ENCODE measurements at places on chromosomes 5 and 9.

DNA sequence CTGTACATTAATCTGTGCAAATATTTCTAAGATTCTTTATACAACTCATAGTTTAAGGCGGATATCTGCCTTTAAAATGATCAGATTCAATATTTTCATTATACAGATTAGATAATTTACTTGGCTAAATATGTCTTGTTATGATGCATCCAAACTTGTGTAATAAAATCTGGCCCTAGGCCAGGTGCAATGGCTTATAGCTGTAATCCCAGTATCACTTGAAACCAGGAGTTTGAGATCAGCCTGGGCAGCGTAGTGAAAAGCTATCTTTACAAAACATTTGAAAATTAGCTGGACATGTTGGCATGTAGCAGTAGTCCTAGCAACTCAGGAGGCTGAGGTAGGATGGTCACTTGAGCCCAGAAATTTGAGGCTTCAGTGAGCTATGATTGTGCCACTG lies 2002.2 kb upstream of the ACO1 start:
- no peak for DNase-seq

DNA sequence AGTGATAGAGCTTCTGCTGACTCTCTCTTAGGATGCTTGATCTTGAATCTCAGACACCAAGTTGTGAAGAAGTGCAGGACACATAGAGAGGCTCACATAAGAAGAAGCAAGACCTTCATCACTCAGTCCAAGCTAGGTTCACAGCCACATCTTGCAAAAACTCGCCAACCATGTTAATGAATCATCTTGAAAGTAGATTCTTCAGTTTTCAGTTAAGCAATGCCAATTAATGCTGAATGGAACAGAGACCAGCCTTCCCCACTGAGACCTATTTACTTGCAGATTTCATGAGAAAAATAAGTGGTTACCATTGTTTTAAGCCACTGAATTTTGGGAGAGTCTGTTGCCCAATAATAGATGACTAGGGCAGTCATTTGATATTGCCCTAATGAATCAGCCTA lies 217.7 kb upstream of the EDIL3 start:
- no peak for DNase-seq

DNA sequence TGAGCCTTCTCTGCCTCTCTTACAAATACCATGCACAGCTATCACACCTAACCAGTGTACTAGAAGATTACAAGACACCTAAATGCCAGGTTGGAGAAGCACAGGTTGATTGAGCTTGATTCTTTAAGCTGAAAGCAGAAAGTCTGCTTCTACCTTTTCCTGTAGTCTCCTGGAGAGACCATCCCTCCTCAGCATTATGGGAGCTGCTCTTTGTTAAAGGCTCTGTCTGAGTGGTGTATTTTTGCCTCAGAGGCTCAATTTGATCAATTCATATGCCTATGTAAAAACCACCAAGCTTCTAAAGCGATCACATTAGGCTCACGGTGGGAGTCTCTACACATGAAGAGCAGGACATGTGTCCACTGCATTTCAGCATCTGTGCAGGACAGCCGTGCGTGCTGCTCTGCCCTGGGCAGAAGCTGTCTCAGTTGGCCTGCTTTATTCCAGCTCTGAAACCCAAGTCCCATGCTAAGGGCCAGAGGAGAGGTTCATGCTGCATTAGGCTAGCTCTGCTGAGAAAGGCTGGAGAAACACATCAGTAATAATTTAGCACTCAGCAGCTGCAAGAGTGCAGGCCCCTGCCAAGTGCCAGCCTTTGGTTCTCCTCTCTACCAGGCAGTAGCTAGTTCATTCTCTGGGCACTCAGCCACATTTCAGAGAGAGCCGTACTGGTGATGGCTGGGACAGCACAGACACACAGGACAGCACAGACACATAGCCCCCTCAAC lies 41.7 kb downstream of the TMEM167A start:
- no peak for DNase-seq

DNA sequence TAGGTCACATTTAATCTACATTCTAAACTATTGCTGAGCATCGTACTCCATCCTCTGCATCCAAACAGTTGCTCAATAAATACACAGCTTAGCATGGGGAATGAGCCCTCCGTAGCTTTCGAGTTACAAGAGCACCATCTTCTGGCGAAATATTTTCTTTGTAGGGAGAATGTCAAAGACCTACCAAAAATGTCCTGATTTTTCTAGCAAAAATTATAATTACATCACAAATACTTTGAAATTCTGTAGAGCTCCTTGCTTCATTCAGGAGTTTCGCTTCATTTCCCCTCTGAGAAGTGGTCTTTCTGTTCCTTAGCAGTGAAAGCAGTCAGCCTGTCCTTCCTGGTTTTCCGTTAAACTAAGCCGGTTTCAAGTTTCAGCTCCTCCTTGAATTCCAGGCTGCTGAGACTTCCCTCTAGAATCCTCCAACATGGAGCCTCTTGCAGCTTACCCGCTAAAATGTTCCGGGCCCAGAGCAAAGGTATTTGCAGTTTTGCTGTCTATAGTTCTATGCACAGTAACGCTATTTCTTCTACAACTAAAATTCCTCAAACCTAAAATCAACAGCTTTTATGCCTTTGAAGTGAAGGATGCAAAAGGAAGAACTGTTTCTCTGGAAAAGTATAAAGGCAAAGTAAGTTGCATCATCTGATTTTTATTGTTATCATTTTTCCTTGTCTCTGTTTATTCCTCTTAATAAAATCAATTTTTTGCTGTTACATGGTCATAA lies at the start of gene GPX8:
Gene GPX8, plus strand, starts transcription at position 409 of the 730 bp plus-strand sequence. Its CDS starts 22 bp downstream, at position 431.
- peak; percentile 59 for DNase-seq

GRCh38 chr5:172496671-172497371 lies 42.5 kb upstream of the SH3PXD2B start:
- no peak for DNase-seq

- DNase-seq: no peak
These were observed 1.4 kb downstream of the COL23A1 start for GRCh38 chr5:178588769-178589168.

DNA sequence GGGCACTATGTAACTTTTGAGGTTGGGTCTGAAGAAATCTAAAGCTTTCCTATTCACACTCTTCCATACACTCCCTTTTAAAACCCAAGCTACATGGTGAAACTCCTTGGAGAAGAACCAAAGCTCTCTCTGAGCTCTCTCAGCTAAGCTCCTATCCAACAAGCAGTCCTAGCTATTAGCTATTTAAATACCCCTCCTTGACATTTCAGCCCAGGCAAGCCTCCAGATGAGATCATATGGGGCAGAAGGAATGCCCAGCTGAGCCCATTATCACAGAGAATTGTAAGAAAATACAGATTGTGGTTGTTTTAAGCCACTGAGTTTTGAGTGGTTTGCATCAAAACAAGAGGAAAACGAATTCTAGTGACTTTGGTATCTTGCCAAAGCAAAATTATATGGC lies 15.2 kb downstream of the HSPB3 start:
- DNase-seq: no peak

- DNase-seq: no peak
These were observed 40.2 kb downstream of the OSTF1 start for GRCh38 chr9:75128535-75128934.

- no peak for DNase-seq
These were observed 45.5 kb downstream of the RASA1 start for GRCh38 chr5:87313216-87313615.

- DNase-seq: peak; percentile 67
These were observed 48.1 kb downstream of the THBS4 start for GRCh38 chr5:80083101-80083890.

DNA sequence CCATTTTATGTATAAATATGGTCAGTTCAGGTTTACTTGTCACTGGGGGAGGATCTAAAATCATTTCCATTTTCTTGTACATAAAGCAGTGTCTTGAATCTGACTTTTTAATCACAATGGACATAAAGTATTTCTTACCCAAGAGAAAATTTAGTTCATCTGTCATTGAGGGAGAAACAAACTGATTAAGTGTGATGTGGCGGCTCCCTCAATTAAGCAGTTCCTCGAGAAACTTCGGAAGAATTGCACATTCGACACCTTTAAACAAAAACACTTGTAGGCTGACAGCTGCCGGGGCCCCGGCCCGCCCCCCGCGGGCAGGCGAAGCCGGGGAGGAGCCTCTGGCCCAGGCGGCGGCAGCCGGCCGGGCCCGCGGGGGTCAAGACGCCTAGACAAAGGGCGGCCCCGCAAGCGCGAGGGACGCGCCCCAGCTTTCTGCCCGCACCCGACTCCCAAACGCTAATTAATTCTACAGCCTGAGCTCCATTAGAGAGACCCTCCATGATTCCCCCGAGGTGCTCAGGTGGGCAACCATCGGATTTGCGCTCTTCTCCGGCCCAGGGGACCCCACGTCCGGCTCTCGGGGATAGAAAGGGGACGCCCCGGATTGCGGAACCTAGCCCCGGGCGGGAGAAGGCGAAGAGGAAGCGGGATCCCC lies 750 bp downstream of the TRIM36 start:
- no peak for DNase-seq

GRCh38 chr5:133081703-133082102 lies 29.9 kb downstream of the HSPA4 start:
- no peak for DNase-seq

- no peak for DNase-seq
These were observed 130.6 kb downstream of the RXRA start for GRCh38 chr9:134456756-134457305.

GRCh38 chr9:83431101-83432060 lies 106.8 kb downstream of the FRMD3 start:
- DNase-seq: no peak

GRCh38 chr9:112764344-112764743 lies 13.8 kb downstream of the SNX30 start:
- no peak for DNase-seq

GRCh38 chr9:114487607-114488300 lies 17.5 kb downstream of the WHRN start:
- DNase-seq: peak; percentile 79

GRCh38 chr5:140324041-140324600 lies 21.2 kb upstream of the PFDN1 start:
- no peak for DNase-seq

DNA sequence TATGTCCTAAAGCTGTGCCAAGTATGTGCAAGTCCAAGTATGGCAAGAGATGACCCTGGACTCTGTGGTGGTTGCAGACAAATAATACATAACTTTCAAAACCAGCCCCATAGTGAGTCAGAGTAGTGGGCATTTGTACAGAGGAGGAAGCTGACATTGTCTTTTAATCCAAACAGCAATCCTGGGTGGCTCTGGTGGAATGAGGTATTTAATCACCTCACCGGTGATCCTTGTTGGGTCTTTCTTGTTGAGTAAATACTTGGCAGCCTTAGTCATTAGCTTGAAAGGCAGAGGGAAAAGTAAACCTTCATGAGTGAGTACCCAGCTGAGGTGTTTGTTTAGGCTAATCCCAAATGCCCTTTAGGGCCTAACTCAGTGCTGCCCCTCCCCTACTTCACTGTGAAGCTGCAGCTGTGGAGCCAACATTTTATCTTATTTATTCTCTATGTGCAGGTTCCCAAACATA lies 148.7 kb upstream of the SLC12A2 start:
- no peak for DNase-seq

GRCh38 chr5:108341866-108342265 lies 40.0 kb downstream of the FBXL17 start:
- no peak for DNase-seq

DNA sequence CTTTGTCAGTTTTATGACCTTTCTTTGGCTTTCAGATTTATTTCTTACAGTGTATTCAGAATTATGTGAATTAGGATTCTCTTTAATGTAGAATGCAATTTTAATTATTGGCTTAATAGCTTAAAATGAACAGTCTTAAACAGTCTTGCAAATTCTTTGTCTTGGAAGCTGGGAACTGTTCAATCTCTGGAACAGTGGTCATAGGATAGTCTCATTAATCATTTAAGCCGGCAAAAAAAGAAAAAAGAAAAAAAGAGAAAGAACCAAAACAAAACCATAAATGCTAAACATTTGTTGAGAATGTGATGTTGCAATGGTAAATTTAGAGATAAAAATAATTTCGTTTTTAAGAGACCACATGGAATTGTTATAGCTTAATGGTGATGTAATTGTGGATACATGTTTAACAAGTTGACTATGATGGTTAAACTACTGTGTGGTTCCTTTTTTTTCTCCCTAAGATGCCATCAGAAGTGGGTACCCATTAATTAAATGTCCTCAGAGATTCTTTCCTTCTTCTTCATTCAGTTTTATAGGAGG lies 61.6 kb downstream of the NNT start:
- DNase-seq: no peak

GRCh38 chr5:175621971-175622370 lies 35.9 kb upstream of the HRH2 start:
- no peak for DNase-seq

DNA sequence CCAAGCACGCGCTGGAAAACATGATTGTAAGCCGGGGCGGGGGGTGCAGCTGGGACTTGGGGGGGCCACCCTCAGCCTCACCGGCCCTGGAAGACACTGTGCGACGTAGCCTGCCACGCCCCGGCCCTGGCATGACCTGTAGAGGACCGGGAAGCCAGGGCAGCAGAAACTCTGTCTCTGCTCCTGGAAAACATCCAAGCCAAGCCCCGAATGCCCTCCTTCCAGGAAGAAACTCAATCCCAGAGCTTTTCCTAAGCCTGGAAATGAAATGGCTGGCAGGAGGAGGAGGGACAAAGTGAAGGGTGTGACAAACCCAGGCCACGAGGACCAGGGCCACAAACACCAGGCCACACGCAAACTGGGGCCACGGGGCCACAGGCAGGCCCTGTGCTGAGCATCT lies 55.4 kb downstream of the KCNT1 start:
- no peak for DNase-seq

DNA sequence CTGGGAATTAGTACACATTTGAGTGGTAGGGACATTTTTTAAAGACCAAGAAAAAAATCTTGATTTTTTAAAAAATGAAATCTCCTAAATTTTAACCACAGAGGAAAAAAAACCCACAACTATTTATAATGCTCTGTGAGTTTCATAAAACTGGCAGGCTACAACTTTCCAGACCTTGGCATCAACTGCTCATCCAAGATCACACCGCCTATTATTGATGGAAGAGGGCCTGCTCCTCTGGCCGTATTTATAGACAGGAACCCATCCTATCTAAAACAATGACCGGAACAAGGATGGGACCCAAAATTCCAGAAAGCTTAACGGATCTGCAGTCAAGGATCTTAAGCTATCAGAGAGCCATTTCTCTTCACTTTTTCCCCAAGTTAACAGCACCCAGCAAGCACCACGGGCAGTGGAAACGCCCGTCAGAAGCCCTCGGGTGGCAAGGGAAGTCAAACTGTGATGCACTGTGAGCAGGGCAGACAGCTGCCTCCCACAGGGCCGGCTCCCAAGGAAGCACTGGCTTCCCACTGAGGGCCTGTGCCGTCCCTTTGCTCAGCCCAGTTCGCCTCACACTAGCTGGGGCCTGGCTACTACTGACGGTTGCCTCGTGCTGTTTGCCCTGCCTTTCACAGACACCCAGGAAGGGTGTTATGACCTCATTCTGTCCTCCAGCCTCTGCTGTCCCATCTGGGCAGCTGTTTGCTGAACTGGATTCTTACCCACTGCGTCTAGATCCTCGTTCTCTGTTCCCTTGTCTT lies 62.8 kb downstream of the CDC14B start:
- no peak for DNase-seq

DNA sequence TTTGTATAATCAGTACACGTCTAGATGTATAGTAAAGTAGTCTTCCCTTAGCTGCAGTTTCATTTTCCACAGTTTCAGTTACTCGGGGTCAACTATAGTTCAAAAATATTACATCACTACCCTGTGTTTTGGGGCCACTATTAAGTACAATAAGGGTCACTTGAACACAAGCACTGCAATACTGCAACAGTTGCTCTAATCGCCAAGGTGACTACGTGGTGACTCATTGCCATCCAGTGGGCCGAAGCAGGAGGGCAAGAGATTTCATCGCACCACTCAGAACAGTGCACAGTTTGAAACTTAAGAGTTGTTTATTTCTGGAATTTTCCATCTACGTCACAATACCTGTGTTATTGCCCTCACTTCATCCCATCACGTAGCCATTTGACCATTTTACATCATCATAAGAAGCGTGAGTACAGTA lies at the start of gene ARL14EPL:
Gene ARL14EPL, plus strand, starts transcription at position 379 of the 424 bp plus-strand sequence. CDS start 18,994 bp downstream, outside the sequence.
- peak; percentile 14 for DNase-seq

- no peak for DNase-seq
These were observed 172.9 kb upstream of the PTCH1 start for GRCh38 chr9:95689669-95690068.

All from CD4-positive, alpha-beta T cell treated with Interleukin-4 for 4 hours (primary cell).